ENCODE measurements at places on chromosomes 12 and 14.

DNA sequence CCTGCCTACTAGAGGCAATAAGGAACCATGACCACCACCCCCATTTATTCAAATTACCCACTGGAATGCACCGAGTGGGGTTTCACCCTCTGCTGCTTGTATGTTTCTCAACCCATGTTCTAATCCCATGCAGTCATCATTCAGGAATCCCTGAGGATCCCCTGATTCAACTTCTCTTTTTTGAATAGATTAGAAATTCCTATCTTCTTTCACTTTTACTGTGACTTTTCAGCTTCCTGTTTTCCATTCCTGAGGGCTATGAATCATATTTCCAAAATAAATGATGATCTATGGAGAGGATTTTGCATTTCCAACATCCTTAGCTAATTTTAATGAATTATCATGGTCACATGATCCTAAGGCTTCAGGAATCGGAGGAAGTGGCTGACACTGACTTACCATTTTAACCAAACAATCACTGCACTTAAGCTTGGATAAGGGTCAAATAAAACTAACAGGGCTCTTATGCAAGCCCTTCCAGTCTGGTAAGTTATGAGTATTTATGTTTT is 19.4 kb upstream of the P2RX4 start:
- DNase-seq, result peak; percentile 98

GRCh38 chr14:24108336-24108874 is 6.2 kb upstream of the DCAF11 start:
- DNase-seq, result no peak

GRCh38 chr12:49950273-49951251 is at the start of gene AQP2:
AQP2 (plus strand) TSS chr12:49950737; CDS start chr12:49950831, 94 bp downstream.
- no peak for DNase-seq

DNA sequence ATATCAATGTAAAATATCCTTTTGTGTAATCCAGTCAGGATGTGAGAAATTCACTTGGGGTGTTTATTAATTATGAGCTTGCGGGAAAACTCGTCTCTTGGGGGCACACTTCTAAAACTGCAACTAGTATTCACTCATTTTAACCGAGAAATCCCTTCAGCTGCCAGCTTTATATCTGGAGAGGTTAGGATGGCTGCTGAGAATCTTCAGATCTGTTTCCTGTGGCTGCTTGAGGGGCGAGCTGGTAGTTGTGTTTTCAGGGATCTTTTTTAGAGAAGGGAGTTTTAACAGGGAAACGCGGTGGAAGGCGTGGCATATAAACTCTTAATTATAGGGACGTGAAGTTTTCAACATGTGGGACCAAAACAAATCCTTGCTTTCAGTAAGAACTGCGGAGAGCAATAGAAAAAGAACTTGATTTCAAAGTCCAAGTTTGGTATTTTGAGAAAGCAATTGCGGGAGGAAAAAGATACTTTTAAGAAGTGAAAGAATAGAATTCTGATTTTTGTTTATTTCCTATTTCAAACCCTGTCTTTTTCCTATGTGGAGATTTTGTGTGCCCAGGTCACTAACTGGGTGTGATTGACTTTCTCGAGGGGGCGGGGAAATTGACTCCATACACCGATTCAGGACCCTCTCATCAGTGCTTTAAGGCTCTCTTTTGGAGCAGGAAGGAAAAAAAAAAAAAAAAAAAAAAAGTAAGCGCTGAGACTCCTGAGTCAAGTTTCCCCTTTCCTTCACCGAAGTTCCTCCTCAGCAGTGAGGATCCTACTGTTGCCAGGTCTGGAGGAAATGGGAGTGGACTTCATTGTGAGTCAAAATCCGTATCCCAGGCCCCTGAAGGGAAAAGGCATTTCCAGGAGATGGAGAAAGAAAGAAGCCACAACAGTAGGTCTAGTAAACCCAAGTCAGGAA is 1.1 kb downstream of the PPFIBP1 start:
- DNase-seq, result peak; percentile 21

DNA sequence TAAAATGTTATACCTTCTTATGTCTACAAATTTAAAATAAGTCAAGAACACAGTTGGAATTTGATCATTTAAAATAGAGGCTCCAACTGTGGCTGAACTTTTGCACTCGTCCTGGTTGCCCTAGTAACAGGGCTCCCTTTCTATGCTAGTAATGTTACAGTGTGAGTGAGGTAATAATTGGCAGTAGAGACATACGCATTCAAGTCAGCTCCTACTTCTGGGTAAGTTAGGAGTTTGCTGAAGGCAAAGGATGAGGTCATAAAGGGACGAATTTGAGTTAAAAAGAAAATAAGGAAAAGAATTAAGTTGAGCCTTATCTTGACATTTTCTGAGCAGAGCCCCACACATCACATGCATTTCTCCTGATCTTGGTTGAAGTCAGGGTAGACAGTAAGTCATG is 129.1 kb downstream of the TMEM117 start:
- DNase-seq, result no peak

- DNase-seq, result no peak
These were observed 5.9 kb downstream of the NXPH4 start for GRCh38 chr12:57222286-57223190.

DNA sequence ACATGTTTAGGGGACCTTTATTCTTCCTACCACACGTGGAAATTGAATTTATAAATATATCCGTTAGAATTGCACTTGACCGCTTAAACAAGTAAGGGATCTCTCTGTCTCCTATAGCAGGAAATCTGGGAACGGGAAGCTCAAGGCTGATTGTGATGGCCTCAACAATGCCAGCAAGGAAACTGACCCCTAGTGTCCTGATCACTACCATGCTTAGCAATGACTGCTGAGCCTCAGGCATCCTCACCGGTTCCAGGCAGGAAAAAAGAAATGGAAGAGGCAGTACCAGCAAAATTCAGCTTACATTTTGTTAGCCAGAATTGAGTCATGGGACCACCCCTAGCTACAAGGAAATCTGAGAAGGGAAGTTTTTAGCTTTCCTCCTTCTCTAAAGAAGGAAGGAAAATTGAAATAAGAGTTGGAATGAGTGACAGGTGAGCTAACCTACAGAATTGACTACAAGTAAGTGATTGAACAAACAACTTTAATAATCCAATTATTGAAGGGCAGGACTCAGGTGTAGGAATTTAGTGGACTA is 43.9 kb upstream of the AMN1 start:
- no peak for DNase-seq

- DNase-seq, result peak; percentile 88
These were observed 874 bp downstream of the ISCU start for GRCh38 chr12:108563136-108563803.

- DNase-seq, result no peak
These were observed 242.4 kb upstream of the TBX3 start for GRCh38 chr12:114926341-114926740.

GRCh38 chr14:24513009-24513408 is 4.9 kb upstream of the CMA1 start:
- peak; percentile 40 for DNase-seq

GRCh38 chr14:54509546-54510501 is at the start of gene CGRRF1:
CGRRF1 (plus strand) TSS chr14:54509906; CDS start chr14:54509960, 54 bp downstream.
- peak; percentile 99 for DNase-seq

- no peak for DNase-seq
These were observed 235.5 kb upstream of the PDE3A start for GRCh38 chr12:20132818-20133217.

GRCh38 chr12:127485528-127485927 is 781.4 kb upstream of the TMEM132C start:
- DNase-seq, result no peak

DNA sequence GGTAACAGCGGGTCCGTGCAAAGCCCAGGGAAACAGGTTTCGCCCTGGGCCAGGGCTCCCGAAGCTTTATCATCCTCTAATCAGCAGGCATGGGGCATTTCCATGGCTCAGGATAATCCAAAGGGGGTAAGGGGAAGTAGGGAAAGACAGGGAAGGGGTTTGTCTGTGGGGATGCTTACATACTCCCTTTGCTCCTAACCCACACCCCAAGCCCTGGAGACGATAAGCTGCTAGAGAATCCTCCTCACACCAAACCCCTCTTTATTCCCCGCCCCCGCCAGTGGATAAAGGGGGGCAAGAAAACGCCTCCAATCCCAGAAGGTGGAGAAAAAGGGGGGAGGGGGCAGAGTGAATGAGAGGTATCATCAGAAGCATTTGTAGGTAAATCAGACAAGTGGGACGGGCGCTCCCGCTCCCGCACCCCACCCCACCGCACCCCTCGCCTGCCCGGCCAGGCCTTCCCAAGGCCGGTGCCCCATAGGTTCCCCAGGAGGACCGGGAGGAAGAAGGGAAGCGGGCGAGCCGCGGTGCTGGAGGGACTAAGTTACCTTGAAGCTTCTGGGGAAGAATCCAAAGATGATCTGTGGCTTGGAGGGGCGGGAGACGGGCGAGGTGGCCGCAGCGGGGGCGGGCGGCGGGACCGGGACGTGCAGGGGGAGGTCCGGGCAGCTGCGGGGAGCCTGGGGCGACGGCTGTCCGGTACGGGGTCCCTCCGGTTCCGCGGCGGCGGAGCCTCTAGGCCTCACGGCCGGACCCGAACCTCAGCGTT is 762 bp downstream of the PPP2R5E start:
- DNase-seq, result peak; percentile 59

- no peak for DNase-seq
These were observed 39.1 kb upstream of the FRS2 start for GRCh38 chr12:69430942-69431590.

- DNase-seq, result no peak
These were observed 51.0 kb downstream of the NFKBIA start for GRCh38 chr14:35353409-35354172.

- DNase-seq, result no peak
These were observed 816 bp upstream of the GDF11 start for GRCh38 chr12:55741931-55742680.

- no peak for DNase-seq
These were observed 105.0 kb upstream of the CPNE8 start for GRCh38 chr12:39010406-39010805.

- no peak for DNase-seq
These were observed 147.8 kb downstream of the RBM19 start for GRCh38 chr12:113818283-113818682.

DNA sequence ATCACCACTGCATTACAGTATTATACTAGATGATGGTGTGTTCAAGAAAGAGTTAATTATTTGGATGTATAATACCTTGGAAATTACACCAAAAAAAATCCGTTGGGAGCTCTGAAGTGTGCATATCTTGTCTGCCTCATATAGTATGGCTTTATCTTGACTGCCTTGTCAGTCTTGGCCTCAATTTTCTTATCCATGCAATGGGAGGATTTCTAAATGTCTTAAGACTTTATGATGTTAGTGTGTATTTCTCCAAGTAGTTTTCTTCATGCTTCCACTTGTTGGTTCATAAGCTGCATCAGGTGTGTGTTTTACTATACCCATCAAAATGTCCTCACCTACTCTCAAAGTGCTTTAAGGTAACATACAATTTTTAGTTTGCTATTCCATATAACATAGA is 84.6 kb downstream of the FGD4 start:
- DNase-seq, result no peak

GRCh38 chr14:50231475-50232275 is at the start of gene SOS2:
SOS2 (minus strand) TSS chr14:50231578; CDS start chr14:50231283, 295 bp downstream.
- peak; percentile 95 for DNase-seq

- DNase-seq, result no peak
These were observed 60.0 kb downstream of the NCOR2 start for GRCh38 chr12:124507188-124508109.

DNA sequence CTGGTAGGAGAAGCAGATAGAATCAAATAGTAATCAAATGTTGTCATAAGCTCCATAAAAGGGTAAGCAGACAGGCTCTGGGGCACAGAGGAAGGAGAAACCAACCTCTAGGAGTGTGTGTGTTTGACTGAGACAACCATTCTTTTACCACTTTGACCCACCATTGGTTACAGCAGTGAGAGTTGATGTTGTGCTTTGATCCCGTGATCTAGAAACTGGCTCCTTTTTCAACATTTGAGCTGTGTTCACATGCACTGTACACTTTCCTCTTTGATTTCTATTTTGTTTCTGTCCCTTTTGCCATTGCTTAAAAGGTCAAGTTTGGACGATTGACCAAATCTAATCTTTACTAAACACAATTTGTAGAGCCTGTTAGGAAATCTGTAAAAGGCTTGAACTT is 108.0 kb downstream of the DAAM1 start:
- no peak for DNase-seq

- DNase-seq, result no peak
These were observed 32.9 kb downstream of the TCHP start for GRCh38 chr12:109932878-109933503.

DNA sequence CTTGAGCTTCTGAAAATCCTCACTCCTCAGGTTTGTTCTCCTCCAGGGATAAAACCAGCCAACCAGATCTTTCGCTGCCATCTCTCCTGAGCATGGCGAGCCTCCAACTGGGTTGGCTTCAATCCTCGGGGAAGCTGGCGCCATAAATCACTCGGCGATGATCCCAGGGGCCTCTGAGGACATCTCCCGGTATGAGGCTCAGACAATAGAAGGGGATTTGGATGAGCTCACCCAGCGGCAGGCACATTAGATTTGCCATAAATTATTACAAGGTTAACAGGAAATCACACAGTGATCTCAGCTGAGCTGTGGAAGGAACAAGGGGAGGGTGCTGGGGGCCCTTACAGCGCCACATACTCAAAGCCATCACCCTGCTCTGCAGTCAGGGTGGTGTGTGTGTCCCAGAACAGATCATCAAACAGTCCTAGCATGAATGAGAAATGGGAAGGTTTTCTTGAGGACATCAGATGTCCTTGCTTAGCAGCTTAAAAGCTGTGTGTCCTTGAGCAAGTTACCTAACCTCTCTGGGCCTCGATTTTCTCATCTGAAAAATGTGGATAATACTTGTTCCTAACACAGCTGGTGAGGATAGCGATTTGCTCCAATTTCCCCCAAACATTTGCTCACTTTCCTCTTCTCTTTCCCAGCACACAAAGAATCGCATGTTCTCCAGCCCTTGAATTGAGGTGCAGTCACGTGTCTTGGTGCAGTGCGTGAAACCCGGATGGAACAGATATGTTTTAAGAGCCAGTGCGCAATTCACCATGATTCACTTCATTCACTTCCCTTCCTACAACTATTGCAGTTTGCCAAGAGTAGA is 142.8 kb downstream of the SCARB1 start:
- DNase-seq, result peak; percentile 80

DNA sequence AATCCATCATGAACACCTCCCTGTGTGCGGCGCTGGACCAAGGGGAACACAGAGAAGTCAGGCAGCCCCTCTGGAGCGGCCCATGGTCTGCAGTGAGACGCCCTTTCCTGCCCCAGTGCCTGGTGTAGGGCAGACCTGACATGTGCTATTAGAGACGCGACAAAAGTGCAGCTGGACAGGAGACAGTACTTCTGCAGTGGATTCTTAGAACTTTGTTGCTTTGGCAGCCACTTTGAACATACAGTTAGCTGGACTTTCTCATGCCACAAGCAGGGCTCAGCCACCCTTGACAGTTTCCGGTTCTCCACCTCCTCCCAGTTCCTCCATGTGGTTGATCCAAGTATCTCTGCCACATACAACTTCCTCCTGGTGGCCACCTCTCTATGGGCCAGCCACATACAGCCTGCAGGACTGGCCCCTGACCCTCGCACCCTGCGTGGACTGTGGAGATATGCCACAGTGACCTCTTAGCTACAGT is 45.9 kb downstream of the LGMN start:
- DNase-seq, result peak; percentile 76

GRCh38 chr14:81686512-81686911 is 152.9 kb upstream of the SEL1L start:
- no peak for DNase-seq

- no peak for DNase-seq
These were observed 509.4 kb downstream of the GALC start for GRCh38 chr14:87483271-87484260.

Measured in suppressor macrophage (primary cell).